ENCODE measurements at places on chromosomes 3 and 15. TPM values are rescaled to one million over a fixed set of nuclear protein-coding genes. Genes with fewer than 3 reads are reported as not detected.

Gene TOMM70
- 41.9 TPM for polyA plus RNA-seq

Gene LMAN1L
- polyA plus RNA-seq = not detected

Gene VIPR1
- polyA plus RNA-seq = 6.1 TPM

Gene SLC35A5
- 100 TPM for polyA plus RNA-seq

Gene FEZF2
- not detected for polyA plus RNA-seq

Gene BBX
- 56.9 TPM for polyA plus RNA-seq

Gene DNAH12
- polyA plus RNA-seq = 0.77 TPM

Gene OXSM
- 18.8 TPM for polyA plus RNA-seq

Gene TMEM40
- not detected for polyA plus RNA-seq

Gene MINAR1
- polyA plus RNA-seq = 0.04 TPM

Gene RPN1
- polyA plus RNA-seq = 41.4 TPM

Gene TUSC7
- 5.7 TPM for polyA plus RNA-seq

Gene LMCD1
- 1.3 TPM for polyA plus RNA-seq

Gene KLHL40
- polyA plus RNA-seq = not detected

Gene TRPM1
- 0.39 TPM for polyA plus RNA-seq

Gene IQCF2
- polyA plus RNA-seq = not detected

Gene P2RY1
- polyA plus RNA-seq = 11.5 TPM

Gene AADACL2
- not detected for polyA plus RNA-seq

Gene CYP1A1
- not detected for polyA plus RNA-seq

Gene C3orf49
- polyA plus RNA-seq = not detected

Gene SLC51B
- not detected for polyA plus RNA-seq

Gene KIF15
- polyA plus RNA-seq = 0.28 TPM

Gene DAZL
- polyA plus RNA-seq = not detected

Gene FBXO40
- 0.84 TPM for polyA plus RNA-seq

Gene SLC28A1
- polyA plus RNA-seq = not detected

Gene ACVR2B
- 2.2 TPM for polyA plus RNA-seq

Gene ZNF501
- 0.20 TPM for polyA plus RNA-seq

Gene UBL7
- 43.9 TPM for polyA plus RNA-seq

Gene ACTRT3
- polyA plus RNA-seq = 1.5 TPM

Gene TM4SF18
- not detected for polyA plus RNA-seq

Gene GABRR3
- not detected for polyA plus RNA-seq

Gene EBLN2
- polyA plus RNA-seq = not detected

Gene MAN2A2
- polyA plus RNA-seq = 42.8 TPM

Gene TIGIT
- polyA plus RNA-seq = not detected

Gene SLC2A2
- polyA plus RNA-seq = 0.09 TPM

Gene MAGI1
- 10.8 TPM for polyA plus RNA-seq

Gene GPR171
- polyA plus RNA-seq = 8.1 TPM

Gene MST1R
- polyA plus RNA-seq = not detected

Gene ADCY5
- polyA plus RNA-seq = 0.21 TPM

Gene CXCR6
- not detected for polyA plus RNA-seq

Gene NPAP1
- polyA plus RNA-seq = 0.47 TPM

Gene GNAT1
- not detected for polyA plus RNA-seq

Gene ADGRG7
- polyA plus RNA-seq = not detected

Gene PROK2
- 8.7 TPM for polyA plus RNA-seq

Gene CA12
- polyA plus RNA-seq = 87.1 TPM

Gene ZNF620
- 0.53 TPM for polyA plus RNA-seq

Gene SAXO2
- 6.4 TPM for polyA plus RNA-seq

Gene HERC2
- 15.0 TPM for polyA plus RNA-seq

Gene SLC22A13
- not detected for polyA plus RNA-seq

Gene STRIT1
- not detected for polyA plus RNA-seq

Gene ZNF660
- polyA plus RNA-seq = 2.2 TPM

Gene ZFAND6
- polyA plus RNA-seq = 108 TPM

Gene GOLGA6L7
- polyA plus RNA-seq = not detected

Gene C3orf22
- not detected for polyA plus RNA-seq

Gene MYO5A
- polyA plus RNA-seq = 70.3 TPM
